NCI-H1092 (cell line): ENCODE measurements at places on chromosomes 11 and 22.

DNA sequence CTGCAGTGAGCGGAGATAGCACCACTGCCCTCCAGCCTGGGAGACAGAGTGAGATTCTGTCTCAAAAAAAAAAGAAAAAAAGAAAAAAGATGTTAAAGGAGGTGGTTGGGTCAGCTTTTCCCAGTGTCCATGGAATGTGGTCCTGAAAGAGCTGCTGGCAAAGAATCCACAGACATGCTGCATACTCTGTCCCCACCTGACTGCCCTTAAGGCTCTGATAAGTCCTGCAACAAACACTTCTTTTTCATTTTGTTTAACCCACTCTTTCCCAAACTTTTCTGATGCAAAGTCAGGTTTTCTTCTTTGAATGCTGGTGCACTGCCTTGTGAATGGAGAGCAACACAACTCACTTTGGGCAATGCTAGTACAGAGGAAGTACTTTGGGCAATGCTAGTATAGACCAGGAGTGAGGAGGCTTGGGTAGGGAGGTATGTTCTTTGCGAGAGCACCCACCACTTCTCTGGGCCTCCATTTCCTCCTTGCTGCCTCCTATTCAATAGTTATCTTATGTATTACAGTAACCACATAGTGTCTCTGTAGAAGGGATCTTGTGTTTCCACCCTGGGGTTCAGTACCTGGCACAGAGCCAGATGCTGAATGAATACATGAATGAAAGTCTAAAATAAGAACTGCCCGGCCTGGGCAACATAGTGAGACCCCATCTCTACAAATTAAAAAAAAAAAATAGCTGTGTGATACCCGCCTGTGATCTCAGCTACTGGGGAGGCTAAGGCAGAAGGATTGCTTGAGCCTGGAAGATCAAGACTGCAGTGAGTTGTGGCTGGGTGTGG, 18.9 kb downstream of the LIF start:
- no peak for DNase-seq

- DNase-seq = no peak
Measured at GRCh38 chr22:37420686-37421467, 6.4 kb downstream of the ELFN2 start.

GRCh38 chr11:44176546-44177213, 81.2 kb downstream of the EXT2 start:
- no peak for DNase-seq

- no peak for DNase-seq
Measured at GRCh38 chr11:66299186-66299585, 7.5 kb downstream of the TMEM151A start.

DNA sequence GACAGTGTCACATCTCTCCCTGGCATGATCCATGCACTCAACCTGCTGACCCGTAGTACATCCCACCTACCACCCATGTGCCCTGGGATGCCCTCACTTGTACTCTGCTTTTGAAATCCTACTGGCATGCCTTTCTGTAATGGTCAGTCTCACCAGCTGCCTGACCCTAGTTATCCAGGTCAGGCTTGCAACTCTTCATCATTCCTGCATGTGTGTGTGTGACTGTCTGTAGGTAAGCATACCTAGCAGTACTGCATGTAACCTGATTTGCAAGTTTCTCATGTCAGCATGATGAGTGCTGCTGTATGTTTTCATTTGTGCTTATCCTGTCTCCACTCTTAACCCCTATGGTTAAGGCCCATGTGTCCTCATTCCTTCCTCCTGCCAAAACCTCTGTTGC, 202.0 kb upstream of the MTNR1B start:
- no peak for DNase-seq

- DNase-seq = no peak
Measured at GRCh38 chr11:128206461-128206860, 380.9 kb downstream of the ETS1 start.

- DNase-seq = no peak
Measured at GRCh38 chr11:7874056-7874455, 57.0 kb downstream of the OR10A6 start.
